Karpas-422 (cell line): ENCODE measurements at places on chromosomes 11 and 22. TPM values are rescaled to one million over a fixed set of nuclear protein-coding genes. Genes with fewer than 3 reads are reported as not detected.

DNA sequence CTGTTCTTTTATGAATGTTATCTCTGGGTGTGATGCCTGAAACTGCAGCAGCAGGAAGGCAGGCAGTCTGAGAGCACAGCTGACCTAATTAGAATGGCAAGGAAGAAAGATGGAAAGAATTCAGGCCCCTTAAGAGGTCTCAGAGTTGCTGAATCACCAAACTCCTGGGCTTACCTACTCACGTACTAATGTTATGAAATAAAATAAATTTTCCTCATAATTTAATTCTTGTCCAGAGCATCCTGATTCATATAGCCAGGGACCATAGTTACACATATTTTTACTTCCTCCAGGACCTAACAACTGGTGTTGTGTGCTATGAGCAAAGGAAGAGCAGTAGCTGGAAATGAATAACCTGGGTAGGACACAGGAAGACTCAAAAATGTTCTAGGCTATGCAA lies 41.9 kb downstream of the SNX19 start:
- DNase-seq, result no peak

- no peak for DNase-seq
These were observed at the start of gene LAYN for GRCh38 chr11:111540114-111540936. LAYN (plus strand) TSS chr11:111540720; CDS start chr11:111540844, 124 bp downstream.

DNA sequence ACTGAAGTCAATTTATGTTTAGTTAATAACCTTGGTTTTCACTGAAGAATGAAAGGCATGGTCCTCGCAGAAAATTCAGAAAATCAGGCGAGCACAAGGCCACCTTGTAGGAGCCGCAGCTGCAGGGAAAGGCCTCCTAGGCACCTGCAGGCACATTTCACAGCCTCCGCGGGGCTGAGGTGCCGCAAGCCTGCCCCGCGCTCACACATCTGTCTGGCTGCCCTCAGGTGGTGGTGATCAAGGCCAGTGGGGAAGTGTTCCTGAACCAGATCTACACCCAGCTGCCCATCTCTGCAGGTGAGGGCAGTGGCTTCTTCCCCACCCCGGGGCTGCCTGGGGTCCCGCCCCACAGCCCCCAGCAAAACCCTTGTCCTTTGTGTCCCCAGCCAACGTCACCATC lies 10.5 kb downstream of the MUC5AC start:
- DNase-seq, result no peak

GRCh38 chr11:2869561-2870427 lies 15.8 kb downstream of the CDKN1C start:
- no peak for DNase-seq

DNA sequence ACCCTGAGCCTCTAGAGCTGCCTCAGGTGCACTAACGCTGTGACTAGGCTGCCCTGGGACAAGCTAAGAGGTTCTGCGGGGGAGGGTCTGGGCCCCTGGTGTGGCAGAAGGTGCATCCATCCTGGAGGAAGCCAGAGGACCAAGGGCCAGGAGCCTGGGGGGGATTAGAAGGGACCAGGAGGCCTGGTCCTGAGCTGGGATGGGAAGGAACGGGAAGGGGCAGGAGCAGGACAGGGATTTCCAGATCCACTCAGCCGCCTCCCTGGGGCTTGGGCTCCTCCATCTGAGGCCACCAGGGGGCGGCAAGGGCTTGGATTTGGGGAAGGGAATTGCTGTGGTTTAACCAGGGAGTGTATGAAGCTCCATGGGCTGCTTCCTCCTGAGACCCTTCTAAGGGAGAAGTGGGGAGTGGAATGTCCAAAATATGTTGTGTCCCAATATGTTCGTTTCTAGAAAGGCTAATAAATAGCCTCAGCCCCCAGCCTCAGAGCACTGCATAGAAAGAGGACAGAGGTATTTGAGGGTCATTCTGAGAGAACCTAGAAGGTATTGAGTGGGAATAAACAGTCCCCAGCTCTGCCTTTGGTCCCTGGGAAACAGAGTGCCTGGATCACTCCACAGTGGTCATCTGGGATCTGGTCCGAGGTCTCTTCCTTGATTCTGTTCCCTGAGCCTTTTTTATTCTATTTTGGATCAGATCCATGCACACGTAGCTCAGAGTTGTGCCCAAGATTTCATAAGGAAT lies 17.4 kb upstream of the PRAME start:
- DNase-seq, result peak; percentile 71

DNA sequence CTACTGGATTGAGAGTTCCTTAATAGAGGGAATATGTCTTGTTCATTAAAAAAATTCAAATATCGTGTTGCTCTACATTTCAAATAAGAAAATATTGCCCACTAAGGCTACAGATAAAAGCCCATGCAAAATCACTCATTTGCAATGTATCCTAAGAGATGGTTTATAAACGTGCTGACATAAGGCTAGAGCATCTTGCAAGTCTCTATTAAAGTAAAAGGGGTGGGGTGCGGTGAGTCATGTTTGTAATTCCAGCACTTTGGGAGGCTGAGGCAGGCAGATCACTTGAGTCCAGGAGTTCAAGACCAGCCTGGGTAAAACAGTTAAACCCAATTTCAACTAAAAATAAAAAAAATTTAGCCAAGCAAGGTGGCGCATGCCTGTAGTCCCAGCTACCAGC lies 70.3 kb downstream of the PGR start:
- no peak for DNase-seq

DNA sequence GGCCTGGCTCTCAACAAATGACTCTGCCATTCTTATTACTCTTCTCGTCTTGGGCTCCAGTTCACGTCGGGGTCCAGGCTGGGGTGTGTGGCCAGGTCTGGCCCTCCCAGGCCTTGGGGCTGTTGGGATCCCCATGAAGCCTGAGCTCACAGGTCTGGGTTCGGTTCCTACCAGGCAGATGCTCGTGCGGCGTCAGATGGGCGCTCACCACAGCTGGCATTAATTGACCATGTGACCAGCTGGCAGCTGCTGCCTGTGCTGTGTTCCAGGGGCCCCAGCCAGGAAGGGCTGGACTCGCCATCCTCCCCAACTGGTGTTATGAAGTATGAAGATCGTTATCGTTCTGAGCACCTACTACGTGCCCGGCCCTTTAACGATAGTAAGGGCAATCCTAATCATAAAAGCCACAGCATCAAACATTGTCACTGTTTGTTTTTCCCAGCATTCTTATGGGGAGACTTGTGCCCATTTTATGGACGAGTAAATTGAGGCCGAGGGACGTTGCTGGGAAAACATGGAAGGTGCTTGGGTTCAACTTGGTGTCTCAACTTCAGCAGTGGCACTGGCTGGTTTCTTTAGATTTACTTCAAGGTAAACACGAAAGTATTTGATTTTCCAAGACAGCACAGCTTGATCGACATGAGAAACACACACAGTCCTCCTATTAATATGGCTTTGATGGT lies 26.8 kb upstream of the CACNG2 start:
- DNase-seq, result no peak

- DNase-seq, result peak; percentile 43
These were observed 307.7 kb downstream of the SHANK2 start for GRCh38 chr11:70944636-70945035.

DNA sequence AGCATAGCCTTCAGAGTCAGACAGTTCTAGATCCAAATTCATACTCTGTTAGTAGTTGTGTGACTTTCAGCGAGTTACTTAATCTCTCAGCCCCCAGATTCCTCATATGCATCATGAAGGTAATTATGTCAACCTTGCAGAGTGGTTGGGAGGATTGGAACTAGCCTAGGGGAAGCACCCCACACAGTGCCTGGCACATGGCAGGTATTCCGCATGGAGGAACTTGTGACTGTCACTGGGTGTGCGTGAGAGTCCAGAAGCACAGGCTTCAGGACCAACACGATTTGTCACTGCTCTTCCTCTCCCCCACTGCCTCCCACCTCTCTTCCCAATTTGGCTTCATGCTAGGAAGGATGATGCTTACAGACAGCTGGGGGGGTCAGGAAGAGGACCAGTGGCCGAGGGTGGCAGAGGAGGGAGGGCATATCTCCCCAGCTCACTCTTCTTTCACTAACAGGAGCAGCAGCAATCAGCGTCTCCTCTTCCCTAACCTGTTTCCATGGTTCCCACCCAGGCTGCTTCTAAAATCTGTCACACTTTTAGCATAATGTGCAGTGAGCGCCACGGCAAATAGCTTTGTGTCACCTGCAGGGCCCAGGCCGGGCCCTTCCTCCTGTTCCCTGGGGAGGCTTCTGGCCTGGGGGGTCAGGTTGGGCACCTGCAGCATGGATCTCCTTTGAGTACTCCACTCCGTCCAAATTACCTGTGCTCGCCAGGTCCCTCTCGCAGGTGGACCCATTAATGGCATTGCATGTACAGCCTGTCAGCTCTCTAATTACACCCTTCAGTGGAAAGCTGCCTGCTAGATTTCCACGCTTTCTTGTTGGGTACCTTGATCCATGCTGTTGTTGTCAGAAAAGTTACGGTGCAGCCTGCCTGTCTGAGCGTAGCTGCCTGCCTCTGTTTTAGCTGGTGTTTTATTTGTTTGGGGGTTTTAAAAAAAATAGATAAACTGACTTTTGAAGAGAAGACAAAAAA lies 400.4 kb downstream of the NXPE2 start:
- DNase-seq, result no peak

GRCh38 chr11:16936643-16937042 lies 77.6 kb downstream of the PLEKHA7 start:
- no peak for DNase-seq

DNA sequence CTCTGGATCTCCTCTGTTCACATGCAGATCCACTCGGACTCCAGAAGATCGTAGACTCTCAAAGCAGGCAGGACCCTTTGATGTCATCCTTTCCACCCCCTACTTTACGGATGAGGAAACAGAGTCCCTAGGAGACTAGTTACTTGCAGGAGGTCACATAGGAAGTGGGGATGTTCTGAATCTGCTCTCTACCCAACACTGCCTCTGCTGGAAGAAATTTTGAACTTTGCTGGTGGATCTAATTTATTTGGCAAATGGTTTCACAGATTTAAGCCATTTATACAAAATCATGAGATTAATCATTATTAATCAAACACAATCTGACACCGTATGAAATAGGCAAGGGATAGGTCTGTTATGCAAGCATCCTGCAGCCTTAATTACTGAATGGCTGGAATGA lies 55.0 kb upstream of the USP47 start:
- peak; percentile 63 for DNase-seq

GRCh38 chr11:3896644-3897043 lies 41.2 kb downstream of the STIM1 start:
- peak; percentile 63 for DNase-seq

GRCh38 chr22:33314316-33314715 lies 256.1 kb upstream of the SYN3 start:
- no peak for DNase-seq

GRCh38 chr11:31449040-31449439 lies 60.4 kb downstream of the IMMP1L start:
- no peak for DNase-seq

DNA sequence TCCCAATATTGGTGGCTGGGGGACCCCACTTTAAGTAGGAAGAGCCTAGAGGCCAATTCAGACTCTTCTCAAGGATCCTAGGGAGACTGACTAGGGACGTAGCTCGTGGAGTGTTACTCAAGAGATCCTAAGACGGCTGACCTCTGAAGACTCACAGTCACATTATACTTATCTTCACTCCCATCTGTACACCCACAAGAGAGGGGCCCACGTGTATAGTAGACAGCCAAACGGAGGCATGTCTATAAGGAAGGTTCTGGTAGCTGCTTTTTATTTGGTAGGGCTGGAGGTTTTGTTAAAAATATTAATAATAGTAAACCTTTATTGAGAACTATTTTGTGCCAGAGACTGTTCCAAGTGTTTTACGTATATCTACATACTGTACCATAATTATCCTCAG lies 22.9 kb upstream of the APOA1 start:
- DNase-seq, result no peak

GRCh38 chr11:128339792-128340191 lies 247.6 kb downstream of the ETS1 start:
- DNase-seq, result no peak

DNA sequence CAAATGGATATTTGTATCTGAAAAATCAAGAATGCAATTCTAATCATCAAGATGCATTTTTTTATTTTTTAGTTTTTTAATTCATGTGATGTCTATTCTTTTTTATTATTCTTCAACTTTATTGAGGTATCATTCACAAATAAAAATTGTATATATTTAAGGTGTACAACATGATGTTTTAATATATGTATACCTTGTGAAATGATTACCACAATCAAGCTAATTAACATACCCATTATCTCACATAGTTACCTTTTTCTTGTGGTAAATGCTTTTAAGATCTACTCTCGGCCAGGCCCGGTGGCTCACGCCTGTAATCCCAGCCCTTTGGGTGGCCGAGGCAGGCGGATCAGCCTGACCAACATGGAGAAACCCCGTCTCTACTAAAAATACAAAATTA lies 3.7 kb downstream of the HBB start:
- DNase-seq, result no peak

GRCh38 chr11:112339566-112339965 lies 78.9 kb upstream of the PLET1 start:
- no peak for DNase-seq

- no peak for DNase-seq
These were observed 570.1 kb downstream of the BRD1 start for GRCh38 chr22:49257551-49257961.

DNA sequence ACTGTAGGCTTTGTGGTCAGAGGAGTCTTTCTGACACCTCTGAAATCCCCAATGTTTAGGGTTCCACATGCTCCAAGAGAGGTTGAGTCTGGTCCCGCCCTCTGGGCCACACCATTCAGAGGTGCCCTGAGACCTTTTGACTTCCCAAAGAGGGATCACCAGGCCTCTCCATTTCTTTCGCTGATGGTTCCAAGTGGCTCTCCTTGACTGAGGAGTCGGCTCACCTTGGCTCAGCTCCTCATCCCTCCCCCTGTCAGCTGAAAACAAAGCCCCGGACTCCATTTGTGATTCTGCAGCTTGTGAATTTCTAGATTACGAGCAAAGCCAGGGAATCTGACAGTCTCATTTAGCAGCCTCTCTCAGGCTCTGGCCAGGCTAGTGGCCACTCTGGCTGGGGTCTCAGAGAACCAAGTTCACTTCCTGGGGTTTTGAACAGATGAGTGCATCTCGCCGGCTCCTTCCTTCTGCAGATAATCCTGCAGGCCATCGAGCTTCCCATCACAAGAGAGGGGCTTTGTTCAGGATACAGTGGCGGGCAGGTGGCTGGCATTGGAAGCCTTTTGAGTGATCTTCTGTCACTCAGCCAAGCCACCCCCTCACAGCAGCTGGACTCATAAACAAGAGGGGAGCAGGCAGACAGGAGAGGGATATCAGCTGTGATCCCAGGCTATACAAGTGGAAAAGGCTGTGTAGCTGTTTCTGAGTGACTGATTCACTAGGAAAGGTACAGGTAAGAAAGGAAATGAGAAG lies 102.9 kb downstream of the TRIM29 start:
- no peak for DNase-seq

- no peak for DNase-seq
These were observed 861.3 kb downstream of the TBC1D22A start for GRCh38 chr22:47623763-47624148.

- peak; percentile 14 for DNase-seq
These were observed 28.9 kb downstream of the PLEKHA7 start for GRCh38 chr11:16985297-16985696.

The ZDHHC8 gene
- total RNA-seq, result 8.9 and 11.5 TPM in 2 replicates

The OR8A1 gene
- not detected in 2 replicates for total RNA-seq

The NOX4 gene
- total RNA-seq, result not detected in 2 replicates

The DDT gene
- total RNA-seq, result 372 and 428 TPM in 2 replicates

The SSTR3 gene
- not detected in 2 replicates for total RNA-seq

The HEPN1 gene
- not detected in 2 replicates for total RNA-seq

The KCNA4 gene
- not detected in 2 replicates for total RNA-seq
